ENCODE measurements at places on chromosomes 5 and 9. TPM values are rescaled to one million over a fixed set of nuclear protein-coding genes. Genes with fewer than 3 reads are reported as not detected.

DNA sequence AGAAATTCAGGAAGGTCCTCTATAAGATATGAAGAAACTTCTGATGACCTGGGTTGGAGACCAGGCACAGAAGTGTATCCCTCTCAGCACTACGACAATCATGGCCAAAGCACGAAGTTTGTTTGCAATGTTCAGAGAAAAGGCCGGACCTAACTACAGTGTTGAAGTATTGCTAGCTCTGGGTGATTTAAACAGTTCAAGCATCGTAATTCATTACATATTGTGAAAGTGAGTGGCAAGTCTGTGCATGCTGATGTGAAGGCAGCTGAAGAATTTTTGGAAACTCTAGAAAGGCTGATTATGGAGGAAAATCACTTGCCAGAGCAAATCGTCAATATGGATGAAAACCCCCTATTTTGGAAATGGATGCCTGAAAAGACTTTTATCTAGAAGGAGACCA, 67.2 kb upstream of the PANK3 start:
- no peak for DNase-seq

DNA sequence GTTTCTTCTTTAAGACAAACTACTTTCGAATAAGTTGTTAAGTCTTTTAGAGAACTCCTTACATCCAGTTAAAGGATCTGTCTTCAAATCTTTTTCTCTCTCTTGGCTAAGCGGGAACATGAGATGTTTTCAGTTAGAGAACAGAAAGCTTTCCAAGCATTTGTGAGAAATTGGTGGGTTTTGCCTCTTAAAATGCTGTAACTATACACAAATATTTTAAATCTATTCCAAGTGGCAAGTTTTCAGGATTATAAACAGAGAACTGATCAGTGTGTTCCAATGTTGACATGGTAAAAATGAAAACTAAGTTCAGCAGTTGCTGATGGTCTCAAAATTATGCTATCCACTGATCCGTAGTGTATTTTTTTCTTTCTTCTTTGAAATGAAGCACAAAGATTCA, 100.4 kb downstream of the EBF1 start:
- no peak for DNase-seq

- DNase-seq, result no peak
Measured at GRCh38 chr9:87243602-87244001, 254.1 kb upstream of the DAPK1 start.

DNA sequence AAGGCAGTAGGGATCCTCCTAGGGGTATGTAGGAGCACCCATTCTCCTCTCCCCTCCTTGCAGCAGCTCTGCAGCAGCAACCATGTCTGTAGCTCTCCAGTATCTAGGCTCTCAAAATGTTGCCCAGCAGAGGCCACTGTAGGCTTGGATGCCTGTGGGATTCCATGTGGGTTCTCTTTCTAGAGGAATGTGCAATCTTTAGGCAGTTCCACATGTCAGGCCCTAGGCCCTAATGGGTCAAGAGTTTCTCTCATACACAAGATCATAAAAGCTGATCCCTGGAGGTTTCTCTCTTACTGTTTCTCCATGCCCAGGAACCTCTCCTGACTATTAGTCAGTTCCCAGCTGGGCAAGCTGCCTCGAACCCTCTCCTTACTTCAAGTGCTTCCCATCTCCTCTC, 215.8 kb downstream of the FRMD3 start:
- no peak for DNase-seq

- no peak for DNase-seq
Measured at GRCh38 chr9:5301544-5301943, 3.0 kb downstream of the RLN2 start.

GRCh38 chr5:76542887-76543690, 80.1 kb downstream of the F2RL2 start:
- DNase-seq, result no peak

DNA sequence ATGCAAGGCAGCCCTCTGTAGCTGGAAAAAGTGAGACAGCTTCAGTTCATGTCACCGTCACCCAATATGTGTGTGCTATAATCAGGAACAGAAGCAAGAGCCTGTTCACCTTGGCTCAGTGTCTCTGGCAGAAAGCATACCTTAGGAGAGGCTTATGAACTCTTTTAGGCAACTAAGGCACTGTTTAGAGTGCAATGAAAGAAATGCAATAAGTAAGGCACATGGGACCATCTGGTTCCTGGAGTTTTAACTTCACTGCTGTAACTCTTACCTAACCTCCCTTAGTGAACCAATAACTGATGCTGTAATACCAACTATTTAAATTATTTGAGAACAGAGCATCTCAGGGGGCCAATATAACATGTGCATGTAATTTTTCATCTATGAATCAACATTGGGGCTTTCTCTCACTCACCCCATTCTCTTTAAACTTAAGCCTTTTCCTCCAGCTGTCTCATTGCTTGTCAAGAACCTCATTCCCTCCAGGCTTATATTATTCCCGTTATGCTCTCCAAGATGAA, 32.4 kb downstream of the C9 start:
- DNase-seq, result no peak

DNA sequence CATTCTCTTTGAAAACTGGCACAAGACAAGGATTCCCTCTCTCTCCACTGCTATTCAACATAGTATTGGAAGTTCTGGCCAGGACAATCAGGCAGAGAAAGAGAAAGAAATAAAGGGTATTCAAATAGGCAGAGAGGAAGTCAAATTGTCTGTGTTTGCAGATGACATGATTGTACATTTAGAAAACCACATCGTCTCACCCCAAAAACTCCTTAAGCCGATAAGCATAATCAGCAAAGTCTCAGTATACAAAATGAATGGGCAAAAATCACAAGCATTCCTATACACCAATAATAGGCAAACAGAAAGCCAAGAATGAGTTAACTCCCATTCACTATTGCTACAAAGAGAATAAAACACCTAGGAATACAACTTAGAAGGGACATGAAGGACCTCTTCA, 21.0 kb upstream of the EPB41L4A start:
- no peak for DNase-seq

DNA sequence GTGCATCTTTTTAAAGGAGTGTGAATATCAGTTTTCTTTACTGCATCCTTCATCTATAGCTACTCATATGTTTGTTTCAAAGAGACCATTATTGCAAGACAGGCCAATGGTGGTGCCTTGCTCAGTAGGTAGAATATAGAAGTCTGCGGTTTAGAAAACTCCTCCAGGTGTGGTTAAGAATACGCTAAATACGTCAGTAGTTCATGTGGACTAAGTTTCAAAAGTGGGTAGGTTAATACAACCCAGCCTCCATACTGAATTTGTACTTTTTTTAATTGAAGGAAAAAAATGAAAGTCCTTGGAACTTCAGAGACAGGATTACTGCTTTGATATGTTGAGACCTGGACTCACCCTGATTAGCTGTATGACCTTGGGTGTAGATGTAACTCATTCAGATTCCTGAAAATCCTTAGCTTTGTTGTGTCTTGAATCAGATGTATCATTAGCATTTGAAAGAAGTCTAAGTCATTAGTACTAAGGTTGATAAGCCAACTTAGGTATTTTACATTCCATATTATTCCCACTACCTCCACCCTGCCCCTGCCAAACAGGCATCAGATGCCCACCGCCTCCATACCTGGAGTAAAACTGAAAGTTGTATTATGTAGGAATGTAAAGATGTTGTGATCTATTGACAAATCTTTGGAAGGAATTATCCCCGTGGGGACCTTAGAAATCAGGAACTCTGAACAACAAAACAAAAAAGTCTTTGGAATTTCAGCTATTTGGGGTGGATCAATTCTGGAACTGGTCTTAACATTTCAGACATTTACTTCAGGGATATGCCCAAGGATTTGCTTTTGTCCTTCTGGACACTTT, 6.1 kb downstream of the BASP1 start:
- no peak for DNase-seq

Gene SH3PXD2B
- 25.2 TPM for total RNA-seq

Gene CDHR2
- 0.23 TPM for total RNA-seq

Gene FLT4
- 2.3 TPM for total RNA-seq

Gene DDX4
- total RNA-seq, result not detected

Gene SAP30L
- total RNA-seq, result 9.7 TPM

Gene ENDOG
- total RNA-seq, result 28.4 TPM

Gene KLF4
- 8.0 TPM for total RNA-seq

Gene PLAC8L1
- total RNA-seq, result not detected

All from Caki2 (cell line).